Activated T-cell treated with anti-CD3 and anti-CD28 coated beads, Interleukin-2, amount 50 U/mL, for 72 hours (primary cell): ENCODE measurements at places on chromosomes 2 and 18. TPM values are rescaled to one million over a fixed set of nuclear protein-coding genes. Genes with fewer than 3 reads are reported as not detected.

DNA sequence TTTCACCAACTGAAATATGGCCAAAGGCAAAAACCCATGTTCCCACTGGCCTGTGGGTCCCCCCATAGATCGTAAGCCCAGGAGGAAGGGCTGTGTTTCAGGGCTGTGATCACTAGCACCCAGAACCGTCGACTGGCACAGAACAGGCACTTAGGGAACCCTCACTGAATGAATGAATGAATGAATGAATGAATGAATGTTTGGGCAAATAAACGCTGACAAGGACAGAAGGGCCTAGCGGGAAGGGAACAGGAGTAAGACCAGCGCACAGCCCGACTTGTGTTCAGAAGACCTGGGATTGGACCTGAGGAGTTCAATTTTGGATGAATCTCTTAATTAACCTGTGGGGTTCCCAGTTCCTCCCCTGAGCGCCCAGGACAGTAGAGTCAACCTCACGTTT is 76.2 kb downstream of the TPO start:
- DNase-seq = no peak

ASTL gene
- 9.1 TPM for total RNA-seq

FOXD4L1 gene
- total RNA-seq = 0.12 TPM

DNA sequence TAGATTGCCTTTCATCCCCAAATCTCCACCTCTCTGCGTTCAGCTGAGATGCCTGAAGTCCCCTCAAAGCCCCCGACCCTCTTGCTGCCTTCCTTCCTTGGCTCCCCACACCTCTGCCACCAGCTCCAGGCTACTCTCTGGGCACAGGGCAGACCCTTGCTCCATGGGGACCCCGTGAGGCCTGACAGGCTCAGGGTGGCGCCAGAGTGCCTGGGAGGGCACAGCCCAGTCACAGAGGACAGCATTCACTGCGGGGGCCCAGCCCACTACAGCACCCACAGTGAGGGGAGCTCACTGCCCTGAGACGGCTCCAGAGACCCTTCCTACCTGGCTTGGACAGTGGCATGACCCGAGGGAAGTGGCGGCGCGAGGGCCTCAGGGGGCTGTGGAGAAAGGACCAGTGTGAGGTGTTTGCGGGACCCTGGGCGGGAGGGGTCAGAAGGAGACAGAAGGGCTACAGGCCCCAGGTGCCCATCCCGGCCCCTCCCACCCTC is 51.0 kb downstream of the AQP12A start:
- DNase-seq = no peak

- no peak for DNase-seq
These were observed 22.5 kb downstream of the HJURP start for GRCh38 chr2:233831861-233832260.

GRCh38 chr2:231530099-231531011 is at the start of gene NMUR1:
Gene NMUR1 (minus strand): TSS chr2:231530445. CDS start chr2:231530361, 84 bp downstream.
- peak; percentile 74 for DNase-seq

DNA sequence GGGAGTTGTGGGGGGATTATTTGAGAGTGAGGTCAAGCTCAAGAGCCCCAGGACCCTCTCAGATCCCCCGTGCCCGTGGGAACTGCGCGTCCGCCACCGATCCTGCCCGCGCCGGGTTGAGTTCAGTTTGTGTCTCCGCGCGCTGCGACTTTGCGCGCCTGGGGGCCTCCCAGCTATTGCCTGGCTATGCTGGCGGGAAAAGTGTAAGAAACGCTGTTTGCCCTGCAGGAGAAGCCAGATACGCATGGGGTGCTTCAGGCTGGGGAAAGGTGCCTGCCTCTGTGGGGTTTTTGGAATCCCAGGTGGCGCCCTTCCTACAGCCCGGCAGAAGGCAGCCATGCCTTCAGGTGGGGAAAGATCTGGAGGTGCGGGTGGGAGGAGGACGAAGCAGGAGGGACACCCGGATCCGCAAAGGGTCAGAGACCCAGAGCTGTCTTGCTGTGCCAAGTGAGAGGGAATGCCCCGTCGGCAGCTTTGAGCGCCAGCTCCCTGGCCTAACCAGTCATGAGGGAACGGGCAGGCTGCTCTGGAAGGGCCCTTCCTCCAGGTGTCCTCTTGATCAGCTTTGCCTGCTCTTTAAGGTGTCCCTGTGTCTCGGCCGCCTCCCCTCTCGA is 22.5 kb downstream of the TEX44 start:
- no peak for DNase-seq

GRCh38 chr2:182404975-182405561 is 21.8 kb downstream of the PDE1A start:
- no peak for DNase-seq

AQP12B gene
- total RNA-seq = not detected
